ENCODE measurements at places on chromosomes 2 and 18.

DNA sequence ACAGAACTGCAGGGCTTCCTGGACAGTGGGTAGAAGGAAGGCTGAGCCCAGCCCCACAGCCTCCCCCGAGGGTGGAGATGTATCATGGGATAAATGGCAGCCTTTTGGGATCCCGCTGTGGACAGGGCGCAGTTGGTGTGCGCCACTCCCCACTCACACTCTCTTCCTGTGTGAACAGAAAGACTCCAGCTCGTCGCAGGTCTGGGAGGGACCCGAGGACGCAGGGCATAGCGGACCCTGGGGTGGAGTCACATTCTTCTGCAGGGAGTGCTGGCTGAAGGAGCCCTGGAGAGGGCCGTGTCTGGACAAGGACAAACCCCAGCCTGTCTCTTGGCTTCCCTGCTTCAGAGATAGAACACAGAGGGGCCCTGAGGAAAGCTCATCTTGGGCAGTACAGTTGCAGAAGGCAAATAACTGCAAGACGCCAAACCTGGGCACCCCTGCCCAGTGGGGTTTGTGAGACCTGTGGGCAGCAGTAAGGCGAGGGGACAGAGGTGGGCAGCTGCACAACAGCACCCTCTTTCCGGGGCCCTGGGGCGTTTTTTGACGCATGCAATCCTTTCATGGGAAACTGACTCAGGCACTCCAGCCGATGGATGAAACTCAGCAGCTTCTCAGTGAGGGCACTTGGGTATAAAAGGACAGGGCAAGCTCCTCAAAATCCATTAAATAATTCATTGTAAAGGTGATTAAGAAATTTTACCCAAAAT is 101.9 kb downstream of the USP40 start:
- no peak for DNase-seq

- DNase-seq: no peak
Observed at GRCh38 chr2:191679818-191680600, 2.1 kb downstream of the NABP1 start.

GRCh38 chr2:219772697-219773096 is 145.3 kb downstream of the SLC4A3 start:
- DNase-seq: no peak

DNA sequence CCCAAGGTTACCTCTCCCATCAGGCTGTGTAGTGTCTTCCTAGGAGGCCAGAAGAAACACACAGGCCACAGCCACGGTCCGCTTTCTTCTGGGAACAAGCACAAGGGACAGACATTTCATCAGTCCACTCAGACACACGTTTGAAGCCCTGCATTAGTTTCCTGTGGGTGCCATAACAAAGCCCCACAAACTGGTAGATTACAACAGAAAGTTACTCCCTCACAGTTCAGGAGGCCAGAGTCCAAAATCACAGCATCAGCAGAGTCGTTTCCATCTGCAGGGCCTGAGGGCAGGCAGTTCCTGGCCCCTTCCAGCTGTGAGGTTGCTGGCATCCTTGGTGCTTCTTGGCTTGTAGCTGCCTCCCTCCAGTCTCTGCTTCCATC is 8.8 kb upstream of the PRLH start:
- DNase-seq: no peak

GRCh38 chr2:119766944-119767343 is 7.2 kb downstream of the PTPN4 start:
- DNase-seq: no peak

GRCh38 chr2:201794294-201794693 is 12.0 kb upstream of the CDK15 start:
- no peak for DNase-seq

GRCh38 chr18:48776641-48777025 is 174.1 kb downstream of the SMAD7 start:
- no peak for DNase-seq

DNA sequence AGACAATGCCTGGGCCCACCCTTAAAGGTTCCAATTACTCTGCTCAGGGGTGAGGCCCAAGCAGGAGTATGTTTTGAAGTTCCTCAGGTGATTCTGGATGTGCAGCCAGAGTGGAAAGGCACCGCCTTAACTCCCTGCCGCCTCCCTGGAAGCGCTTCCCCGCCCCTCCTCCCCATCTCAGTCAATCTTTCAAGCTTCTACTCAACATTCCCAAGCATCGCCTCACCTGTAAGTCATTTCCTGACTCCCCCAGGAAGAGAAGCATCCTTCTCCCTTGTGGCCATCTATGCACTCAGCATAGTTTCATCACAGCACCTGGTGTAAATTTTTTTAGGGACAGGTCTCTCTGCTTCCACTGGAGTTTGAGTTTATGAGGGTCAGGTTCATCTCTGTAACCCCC is 67.5 kb downstream of the MYL12B start:
- no peak for DNase-seq

GRCh38 chr2:149787206-149787605 is 199.6 kb upstream of the MMADHC start:
- DNase-seq: no peak

DNA sequence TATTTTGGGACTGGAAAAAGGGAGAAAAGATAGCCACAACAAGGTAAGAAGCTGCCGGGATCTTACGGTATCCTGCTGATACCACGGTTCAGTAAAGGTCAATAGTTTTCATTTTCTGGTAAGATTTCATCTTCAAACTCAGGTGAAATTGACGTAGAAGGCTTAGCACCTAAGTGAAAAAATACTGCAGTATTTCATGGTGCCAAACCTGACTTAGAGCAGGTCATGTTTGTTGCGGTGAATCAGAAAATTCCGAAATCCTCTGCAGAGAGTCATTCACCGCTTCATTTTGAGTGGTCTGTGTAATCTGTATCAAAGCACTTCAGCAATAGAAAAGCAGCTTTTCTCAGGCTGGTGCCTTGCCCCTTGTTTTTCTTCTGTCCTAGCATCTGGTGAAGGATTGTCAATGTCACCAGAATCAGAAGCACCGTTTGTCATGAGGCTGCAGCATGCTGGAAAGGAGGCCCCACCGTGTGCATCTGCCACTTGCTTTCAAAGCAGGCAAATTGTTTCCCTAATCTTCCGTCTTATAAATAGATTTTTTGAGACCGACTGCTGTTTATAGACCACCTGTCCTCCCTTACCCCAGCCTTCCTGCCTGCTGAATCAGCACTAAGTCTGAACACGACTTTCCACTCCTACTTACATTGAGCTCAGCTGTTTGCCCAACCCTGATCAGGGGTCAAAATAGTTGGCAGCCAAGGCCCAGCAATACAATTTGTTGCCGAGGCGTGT is 156.3 kb downstream of the EML6 start:
- no peak for DNase-seq

DNA sequence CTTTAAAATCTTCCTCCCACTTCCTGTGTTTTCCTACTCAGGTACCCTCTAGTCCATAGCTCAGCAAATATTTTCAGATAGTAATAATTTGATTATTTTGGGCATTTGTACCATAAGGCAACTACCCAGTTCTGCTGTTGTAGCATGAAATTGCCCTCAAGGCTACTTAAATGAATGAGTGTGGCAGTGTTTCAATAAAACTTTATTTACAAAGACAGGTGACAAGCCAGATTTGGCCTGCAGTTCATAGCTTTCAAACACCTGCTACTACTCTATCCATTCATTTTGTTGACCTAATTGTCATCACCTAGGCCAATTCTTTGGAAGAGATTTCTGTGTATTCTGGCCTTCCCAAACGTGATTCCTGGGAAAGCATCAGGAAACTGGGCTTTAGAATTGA is 28.9 kb downstream of the NYAP2 start:
- DNase-seq: no peak
